ENCODE measurements at places on chromosomes 12 and 14.
A peak's percentile ranks its signal among the peaks of the same experiment; 100 is the strongest.

GRCh38 chr14:106308839-106309389, 782.5 kb downstream of the TMEM121 start:
- no peak for DNase-seq

DNA sequence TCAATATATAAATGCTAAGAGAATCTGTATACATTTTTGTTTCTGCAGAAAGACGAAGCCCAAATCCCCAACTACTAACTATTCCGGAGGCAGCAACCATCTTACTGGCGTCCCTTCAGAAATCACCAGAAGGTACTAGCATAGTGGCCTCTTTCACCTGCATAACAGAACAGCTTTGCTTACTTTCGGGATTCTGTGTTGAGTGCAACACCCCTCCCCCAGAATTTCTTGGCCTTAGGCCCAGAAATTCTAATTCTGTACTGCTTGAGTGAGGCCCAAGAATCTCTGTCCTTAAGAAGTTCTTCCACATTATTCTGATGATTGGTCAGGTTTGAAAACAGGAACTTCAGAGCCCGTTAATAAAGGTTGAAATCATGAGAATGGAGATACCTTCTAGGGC, 2.9 kb downstream of the SPX start:
- no peak for DNase-seq

DNA sequence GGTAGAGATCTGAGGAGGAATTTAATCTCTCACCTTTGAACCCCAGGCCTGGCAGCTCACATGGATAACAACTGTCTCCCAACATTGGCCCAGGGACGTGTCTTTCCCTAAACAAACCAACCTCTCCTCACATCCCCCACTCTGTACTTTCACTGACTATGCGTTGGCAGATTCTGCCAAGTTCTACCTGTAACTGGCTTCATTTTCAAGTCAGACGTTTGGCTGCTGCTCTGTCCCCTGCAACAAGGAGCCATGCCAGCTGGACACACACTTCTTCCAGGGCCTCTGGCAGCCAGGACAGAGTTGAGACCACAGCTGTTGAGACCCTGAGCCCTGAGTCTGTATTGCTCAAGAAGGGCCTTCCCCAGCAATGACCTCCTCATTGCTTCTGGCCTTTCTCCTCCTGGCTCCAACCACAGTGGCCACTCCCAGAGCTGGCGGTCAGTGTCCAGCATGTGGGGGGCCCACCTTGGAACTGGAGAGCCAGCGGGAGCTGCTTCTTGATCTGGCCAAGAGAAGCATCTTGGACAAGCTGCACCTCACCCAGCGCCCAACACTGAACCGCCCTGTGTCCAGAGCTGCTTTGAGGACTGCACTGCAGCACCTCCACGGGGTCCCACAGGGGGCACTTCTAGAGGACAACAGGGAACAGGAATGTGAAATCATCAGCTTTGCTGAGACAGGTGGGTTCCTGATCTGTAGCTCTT, at the start of gene INHBC:
Gene INHBC (plus strand): TSS at position 268 of the 707 bp plus-strand sequence. CDS start 103 bp downstream, at position 371.
- no peak for DNase-seq

GRCh38 chr12:130489293-130489692, 151.6 kb downstream of the PIWIL1 start:
- no peak for DNase-seq

GRCh38 chr12:31370531-31371255, 44.7 kb upstream of the SINHCAF start:
- DNase-seq, result peak; percentile 65

- DNase-seq, result no peak
Measured at GRCh38 chr14:101521473-101521915, 39.8 kb upstream of the DIO3 start.

DNA sequence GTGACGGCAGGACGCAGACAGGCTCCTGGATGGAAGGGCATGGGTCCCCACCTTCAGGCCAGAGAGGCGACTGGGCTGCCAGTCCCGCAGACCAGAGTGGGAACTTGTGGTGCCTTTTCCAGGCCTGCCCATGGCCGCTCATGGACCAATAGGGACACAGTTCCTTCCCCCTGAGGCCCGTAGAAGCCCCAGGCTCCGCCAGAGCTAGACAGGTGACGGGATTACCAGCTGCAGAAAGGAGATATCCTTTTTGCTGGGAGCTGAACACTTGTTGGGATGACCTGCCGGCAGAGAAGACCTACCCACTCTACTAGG, 73.6 kb upstream of the RASSF8 start:
- no peak for DNase-seq

DNA sequence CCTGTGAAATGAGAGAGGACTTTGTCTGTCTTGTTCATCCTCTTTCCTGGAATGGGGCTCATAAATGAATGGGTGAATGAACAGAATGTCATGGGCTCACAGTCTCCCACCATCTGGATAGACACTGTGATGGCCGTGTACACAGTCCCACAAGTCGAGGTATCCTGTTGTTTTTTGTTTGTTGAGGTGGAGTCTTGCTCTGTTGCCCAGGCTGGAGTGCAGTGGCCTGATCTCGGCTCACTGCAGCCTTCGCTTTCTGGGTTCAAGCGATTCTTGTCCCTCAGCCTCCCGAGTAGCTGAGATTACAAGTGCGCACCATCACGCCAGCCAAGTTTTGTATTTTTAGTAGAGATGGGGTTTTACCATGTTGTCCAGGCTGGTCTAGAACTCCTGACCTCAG, 16.1 kb upstream of the PLA2G1B start:
- no peak for DNase-seq

- no peak for DNase-seq
Measured at GRCh38 chr12:93982771-93983315, 165.5 kb upstream of the PLXNC1 start.

Measured in retina (tissue), 1 donor.